ENCODE measurements at places on chromosomes 4 and X.

GRCh38 chrX:155020591-155020990, 1.9 kb downstream of the F8 start:
- no peak for DNase-seq

GRCh38 chrX:120755066-120755846, 120.4 kb downstream of the CT47B1 start:
- DNase-seq, result peak; percentile 0

GRCh38 chr4:171582961-171583581, 230.1 kb upstream of the GALNTL6 start:
- DNase-seq, result no peak

DNA sequence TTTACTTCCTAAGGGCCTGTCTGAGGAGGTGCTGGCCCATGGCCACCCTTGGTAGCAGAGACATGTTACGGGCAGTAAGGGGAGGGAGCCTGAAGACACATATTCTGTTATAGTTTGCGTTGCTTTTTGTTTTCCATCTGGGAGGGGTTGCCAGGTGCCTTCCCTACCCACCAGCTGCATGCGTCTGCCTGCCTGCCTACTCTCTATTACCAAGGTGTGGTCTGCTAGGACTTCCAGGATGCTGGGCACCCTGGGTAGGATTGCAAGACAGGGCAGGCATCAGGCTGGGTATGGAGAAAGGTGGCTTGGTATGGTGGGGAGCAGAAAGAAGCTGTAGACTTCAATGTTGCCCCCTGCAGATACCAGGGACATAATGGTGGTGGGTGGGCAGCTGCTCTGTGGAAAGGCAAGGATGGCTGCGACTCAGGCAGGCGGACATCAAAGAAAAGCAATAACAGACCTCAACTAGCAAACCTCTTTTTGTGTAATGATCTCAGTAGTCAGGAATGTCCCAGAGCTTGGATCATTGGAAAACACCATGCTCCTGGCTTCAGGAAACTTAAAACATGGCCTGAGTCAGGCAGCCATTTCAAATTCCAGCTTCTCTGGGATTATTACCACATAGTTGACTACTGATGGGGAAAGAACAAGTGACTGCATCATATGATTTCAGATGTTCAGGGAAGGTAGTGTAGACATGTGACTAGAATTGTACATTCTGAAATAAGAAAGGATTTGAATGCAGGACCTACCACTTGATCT, 67.8 kb downstream of the HOPX start:
- DNase-seq, result no peak

DNA sequence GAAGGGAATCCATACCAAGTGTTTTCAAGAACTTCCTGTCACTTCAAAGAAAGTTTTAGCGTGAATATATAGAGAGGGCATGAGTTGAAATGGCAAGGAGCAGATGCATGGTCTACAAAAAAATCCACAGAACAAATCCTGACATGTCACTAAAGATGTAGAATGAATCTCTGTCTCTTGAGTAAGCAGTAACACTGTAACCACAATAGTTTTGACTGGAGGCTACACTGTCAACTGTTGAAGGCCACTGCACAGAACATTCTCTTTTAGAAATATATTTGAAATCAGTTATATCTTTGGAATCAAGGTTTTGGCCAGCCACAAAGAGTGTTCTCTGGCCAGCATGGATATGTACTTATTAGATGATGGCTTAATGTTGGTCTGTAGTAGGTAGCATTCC, 83.8 kb downstream of the VCX3B start:
- DNase-seq, result no peak

DNA sequence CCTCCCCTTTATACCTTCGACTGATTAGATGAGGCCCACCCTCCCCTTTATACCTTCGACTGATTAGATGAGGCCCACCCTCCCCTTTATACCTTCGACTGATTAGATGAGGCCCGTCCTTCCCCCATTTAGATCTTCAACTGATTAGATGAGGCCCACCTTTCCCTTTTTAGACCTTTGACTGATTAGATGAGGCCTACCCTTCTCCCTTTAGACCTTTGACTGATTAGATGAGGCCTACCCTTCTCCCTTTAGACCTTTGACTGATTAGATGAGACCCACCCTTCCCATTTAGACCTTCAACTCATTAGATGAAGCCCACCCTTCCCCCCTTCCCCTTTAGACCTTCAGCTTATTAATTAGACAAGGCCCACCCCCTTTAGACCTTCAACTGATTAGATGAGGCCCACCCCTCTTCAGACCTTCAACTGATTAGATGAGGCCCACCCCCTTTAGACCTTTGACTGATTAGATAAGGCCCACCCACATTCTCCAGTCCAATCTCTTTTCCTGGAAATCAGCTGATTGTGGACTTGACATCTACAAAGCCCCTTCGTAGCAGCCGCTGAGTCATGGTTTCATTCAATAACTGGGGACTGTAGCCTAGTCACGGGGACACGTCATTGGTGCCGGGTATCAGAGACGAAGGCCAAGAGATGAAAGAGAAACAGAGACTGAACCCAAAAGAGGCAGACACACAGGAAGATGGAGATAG, 28.8 kb upstream of the IL3RA start:
- no peak for DNase-seq

GRCh38 chr4:144716778-144717177, 70.8 kb downstream of the HHIP start:
- no peak for DNase-seq

DNA sequence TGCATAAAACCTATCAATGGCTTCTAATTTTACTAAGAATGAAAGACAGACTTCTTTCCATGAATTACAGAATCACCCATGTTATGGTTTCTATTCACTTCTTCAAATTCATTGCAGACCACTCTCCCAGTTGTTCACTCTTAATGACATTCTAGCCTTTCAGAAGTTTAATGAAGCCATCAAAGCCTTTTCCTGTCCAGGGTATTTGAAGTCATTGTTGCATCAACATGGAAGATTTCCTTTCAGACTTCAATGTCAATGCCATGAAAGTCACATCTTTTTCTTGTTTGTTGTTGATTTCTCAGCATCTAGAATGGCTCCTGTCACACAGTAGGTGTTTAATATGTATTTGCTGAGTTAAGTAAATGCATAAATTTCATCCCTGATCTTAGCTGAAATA, 48.1 kb upstream of the ARSJ start:
- DNase-seq, result no peak

DNA sequence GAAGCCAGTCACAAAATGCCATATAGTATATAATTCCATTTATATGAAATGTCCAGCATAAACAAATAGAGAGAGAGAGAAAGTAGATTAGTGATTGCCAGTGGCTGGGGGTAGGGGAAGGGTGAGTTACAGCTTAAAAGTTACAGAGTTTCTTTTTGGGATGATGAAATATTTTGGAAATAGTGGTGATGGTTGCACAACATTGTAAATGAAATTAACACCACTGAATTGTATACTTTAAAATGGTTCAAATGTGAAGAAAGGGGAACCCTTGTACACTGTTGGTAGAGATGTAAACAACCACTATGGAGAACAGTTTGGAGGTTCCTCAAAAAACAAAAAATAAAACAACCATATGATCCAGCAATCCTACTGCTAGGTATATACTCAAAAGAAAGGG, 131.2 kb upstream of the GPC4 start:
- DNase-seq, result no peak

DNA sequence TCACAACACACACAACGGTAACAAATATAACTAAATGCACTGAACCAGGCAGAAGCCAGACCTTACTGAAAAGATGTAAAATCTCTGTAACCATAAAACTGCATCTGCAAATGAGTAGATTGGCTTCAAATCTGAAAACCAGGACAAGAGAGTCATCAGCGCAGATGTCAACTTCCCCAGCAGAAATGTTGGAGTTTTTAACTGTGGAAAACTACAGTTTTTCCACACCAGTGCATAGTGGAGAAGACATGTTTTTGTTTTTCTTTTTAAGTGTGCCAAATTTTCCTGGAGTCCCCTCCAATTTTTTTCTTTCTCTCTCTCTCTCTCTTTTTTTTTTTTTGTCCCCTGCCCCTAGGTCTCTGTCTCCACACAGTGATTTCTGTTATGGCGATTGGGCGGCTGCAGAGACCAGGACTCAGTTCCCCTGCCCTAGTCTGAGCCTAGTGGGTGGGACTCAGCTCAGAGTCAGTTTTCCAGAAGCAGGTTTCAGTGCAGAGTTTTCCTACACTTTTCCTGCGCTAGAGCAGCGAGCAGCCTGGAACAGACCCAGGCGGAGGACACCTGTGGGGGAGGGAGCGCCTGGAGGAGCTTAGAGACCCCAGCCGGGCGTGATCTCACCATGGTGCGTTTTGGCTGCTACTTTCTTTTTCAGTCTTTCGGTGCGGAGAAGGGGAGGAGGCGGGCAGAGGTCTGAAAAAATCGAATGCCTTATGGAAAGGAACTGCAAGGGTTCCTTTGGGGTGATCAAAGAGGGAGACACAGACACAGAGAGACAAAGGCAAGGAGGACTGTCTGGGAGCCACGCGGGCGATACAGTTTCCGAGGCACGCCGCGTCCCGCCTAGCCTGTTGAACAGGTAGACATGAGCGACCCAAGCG, at the start of gene GUCY1A1:
Gene GUCY1A1, plus strand, starts transcription at position 505 of the 878 bp plus-strand sequence. CDS start 30,020 bp downstream, outside the sequence.
- DNase-seq, result no peak

DNA sequence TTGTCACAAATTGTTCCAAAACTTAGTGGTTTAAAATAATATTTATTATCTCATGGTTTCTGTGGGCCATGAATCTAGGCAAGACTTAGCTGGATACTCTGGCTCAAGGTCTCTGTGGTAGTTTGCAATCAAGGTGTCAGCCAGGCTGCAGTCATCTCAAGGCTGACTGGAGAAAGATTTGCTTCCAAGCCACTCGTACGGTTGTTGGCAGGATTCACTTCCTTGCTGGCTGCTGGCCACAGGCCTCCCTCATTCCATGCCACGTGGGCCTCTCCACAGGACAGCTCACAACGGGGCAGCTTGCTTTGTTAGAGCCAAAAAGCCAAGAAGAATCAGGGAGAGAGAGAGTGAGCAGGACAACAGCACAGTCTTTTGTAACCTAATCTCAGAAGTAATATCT, 101.4 kb downstream of the WWC2 start:
- DNase-seq, result no peak

GRCh38 chr4:34534916-34535315, 1709.4 kb downstream of the ARAP2 start:
- no peak for DNase-seq

GRCh38 chrX:97527725-97528124, 644.0 kb downstream of the RPA4 start:
- no peak for DNase-seq

DNA sequence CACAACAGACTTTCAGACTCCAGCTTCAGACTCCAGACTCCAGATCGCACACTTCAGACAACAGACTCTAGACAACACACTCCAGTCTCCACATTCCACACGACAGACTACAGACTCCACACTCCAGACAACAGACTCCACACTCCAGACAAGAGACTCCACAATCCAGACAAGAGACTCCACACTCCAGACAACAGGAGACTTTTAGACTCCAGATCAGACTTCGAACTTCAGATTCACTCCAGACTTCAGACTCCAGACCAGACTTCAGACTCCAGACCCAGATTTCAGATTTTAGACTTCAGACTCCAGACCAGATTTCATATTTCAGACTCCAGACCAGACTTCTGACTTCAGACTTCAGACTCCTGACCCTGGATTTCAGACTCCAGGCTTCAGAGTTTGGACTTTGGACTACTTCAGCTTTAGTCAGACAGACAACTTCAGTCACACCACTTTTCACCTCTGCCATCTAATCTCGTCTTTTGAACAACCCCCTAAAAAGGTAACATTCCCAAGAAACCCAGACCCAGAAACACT, 29.0 kb upstream of the TLR2 start:
- no peak for DNase-seq

DNA sequence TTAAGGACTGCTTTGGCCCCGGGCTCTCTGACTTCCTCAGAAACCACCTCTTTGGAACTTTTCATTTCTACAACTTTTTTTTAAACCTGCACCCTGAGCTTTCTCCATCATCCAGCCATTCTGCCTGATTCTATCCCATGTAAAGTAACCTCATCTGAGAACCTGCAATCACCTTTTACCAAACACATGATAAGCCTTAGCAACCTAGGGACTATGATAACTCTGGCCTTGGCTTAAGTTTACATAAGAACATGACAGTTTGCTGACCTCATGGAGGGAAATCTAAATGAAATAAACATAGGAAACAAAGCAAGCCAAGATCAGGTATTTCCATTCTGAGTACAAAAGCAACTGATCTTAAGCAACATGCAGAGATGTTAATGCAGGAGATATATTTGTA, 15.7 kb upstream of the TMEM150C start:
- no peak for DNase-seq

GRCh38 chr4:145804116-145804515, 124.2 kb downstream of the C4orf51 start:
- no peak for DNase-seq

GRCh38 chrX:31508338-31508737, 436.5 kb upstream of the FTHL17 start:
- DNase-seq, result no peak

GRCh38 chr4:160493206-160493605, 1390.3 kb downstream of the RAPGEF2 start:
- no peak for DNase-seq

GRCh38 chr4:36111172-36111571, 133.1 kb downstream of the ARAP2 start:
- no peak for DNase-seq

DNA sequence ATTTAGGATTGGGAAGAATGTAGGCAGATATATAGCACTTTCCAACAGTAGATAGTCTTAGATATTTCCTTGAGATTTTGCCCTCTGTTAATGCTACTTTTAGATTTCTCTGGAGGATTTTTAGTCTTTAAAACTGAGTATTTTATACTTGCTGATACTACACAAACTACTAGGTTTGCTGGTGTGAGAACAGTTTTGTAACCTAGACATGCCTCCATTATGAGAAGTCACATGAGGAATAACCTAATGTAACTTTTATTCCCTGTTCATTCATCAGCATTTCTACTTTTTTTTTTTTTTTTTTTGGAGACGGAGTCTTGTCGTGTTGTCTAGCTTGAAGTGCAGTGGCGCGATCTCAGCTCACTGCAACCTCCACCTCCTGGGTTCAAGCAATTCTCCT, 137.2 kb downstream of the RAPGEF2 start:
- DNase-seq, result no peak

DNA sequence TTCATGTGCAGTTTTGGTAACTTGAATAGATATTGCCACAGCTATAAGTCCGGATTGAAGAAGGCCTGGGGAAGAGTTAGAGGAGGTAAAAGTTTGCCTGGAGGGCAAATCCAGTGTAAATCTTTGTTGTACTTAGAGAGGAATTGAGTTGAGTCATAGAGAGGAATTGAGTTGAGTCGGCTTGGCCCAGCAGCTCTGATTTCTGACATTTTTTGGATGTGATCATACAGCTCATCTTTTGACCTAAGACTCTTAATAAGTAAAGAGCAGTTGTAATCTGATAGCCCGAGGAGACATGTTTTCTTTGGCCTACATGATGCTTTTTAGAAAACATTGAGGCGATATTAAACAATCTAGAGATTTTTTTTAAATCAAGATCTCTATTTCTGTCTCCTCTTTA, 3.9 kb downstream of the KIT start:
- no peak for DNase-seq

Measured in CD4-positive, alpha-beta T cell treated with Interleukin-1 beta for 1 hour (primary cell).